ENCODE measurements at places on chromosomes 1 and 21.

GRCh38 chr1:65036570-65037051 is 70.3 kb upstream of the JAK1 start:
- no peak for DNase-seq

- no peak for DNase-seq
Measured at GRCh38 chr1:170307426-170307825, 161.7 kb downstream of the NTMT2 start.

DNA sequence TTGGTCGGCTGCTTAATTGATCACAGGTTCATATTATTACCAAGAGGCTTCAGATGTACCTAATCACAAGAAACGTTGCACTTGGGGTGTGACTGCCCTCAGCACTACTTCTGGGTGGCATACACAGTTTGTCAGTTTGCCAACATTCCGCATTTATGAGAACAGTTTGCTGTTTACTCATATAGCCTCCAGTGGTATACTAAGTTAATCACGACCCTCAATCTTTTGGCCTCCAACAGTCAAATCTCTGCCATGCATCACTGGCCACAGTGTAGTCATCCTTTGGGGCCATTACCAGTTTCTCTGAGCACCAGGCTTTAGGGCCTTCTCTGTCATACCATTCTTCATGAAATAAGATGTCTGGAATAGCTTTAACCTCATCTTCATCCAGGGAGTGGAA is 62.8 kb upstream of the BCL9 start:
- DNase-seq, result no peak

DNA sequence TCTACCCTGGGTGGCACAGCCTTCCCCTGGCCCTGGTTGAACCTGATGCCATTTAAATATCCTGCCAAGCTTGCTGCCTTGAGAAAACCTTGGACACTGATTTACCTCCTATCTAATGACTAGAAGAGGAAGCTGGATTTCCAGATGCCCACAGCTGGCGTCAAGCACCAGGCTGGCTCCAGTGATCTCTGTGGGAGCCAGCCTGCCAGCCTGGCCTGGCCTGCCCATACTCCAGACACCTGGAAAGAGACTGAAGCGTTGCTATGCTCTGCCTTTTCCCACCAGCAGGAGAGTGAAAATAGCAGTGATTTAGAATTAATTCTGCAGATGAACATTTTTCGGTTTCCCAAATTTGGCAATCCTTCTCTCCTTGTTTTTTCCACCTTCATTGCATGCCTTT is 11.5 kb upstream of the EIF4G3 start:
- DNase-seq, result no peak

DNA sequence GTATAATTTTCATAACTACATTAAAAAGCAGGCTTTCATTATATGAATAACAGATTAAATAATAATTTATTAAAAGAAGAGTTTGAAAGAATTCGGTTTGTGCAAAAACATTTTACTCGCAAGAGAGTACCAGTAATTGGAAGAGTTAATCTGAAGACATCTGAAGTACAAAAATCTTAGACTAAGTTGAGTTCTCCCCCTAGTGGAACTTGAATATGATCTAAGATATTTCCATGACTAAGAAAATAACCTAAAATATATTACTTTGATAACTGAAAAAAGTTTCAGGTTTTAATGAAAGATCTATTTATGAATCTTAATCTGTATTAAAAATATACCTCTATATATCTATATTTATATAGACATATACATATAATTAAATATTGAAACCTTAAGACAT is 112.5 kb upstream of the GFI1 start:
- DNase-seq, result no peak

GRCh38 chr1:52007215-52008002 is 16.9 kb upstream of the RAB3B start:
- DNase-seq, result no peak

DNA sequence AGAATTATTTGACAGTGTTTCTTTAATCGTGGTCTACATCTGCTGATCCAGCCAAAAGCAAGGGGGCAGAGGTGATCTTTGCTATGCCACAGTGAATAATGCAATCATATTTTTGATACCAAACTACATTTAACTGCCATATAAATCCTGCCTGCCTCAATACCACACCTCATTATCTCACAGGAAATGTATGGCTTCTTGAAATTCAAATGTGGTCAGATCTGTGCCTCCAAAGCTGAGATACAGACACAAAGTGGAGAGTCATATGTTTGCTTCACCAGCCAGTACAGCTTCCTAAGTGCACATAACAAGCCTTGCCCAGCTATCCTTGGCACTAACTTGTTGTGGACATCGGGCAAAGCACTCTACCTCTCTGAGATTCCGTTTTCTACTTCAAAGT is 250.0 kb upstream of the NFIA start:
- no peak for DNase-seq

DNA sequence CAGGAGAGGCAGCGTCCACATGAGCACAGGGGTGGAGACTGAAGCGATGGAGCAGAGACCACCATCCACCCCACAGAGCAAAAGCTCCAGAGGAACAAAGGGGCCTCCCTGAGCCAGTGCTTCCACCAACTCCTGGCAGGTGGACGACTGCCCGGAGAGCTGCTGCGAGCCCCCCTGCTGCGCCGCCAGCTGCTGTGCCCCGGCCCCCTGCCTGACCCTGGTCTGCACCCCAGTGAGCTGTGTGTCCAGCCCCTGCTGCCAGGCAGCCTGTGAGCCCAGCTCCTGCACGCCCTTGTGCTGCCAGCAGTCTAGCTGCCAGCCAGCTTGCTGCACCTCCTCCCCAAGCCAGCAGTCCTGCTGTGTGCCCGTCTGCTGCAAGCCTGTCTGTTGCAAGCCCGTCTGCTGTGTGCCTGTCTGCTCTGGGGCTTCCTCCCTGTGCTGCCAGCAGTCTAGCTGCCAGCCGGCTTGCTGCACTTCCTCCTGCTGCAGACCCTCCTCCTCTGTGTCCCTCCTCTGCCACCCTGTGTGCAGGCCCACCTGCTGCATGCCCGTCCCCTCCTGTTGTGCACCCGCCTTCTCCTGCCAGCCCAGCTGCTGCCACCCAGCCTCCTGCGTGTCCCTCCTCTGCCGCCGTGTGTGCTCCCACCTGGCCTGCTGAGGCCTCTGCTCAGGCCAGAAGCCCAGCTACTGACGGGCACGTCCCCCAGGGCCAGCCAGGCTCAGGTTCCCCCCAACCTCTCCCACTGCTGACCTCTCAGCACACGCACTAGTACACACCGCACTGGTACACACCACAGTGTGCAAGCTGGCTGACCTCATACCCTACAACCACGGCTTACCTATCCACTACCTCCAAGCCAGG is 5.4 kb downstream of the KRTAP10-12 start:
- no peak for DNase-seq

- no peak for DNase-seq
Measured at GRCh38 chr1:26283279-26283853, 3.5 kb downstream of the SH3BGRL3 start.

- no peak for DNase-seq
Measured at GRCh38 chr1:16318555-16318954, 33.7 kb downstream of the FBXO42 start.

GRCh38 chr1:23424293-23425192 is at the start of gene TCEA3:
TSS of gene TCEA3 (minus strand) at chr1:23424748. CDS start at chr1:23424633, 115 bp downstream.
- no peak for DNase-seq

- DNase-seq, result no peak
Measured at GRCh38 chr1:11951901-11952300, 17.4 kb downstream of the PLOD1 start.

- no peak for DNase-seq
Measured at GRCh38 chr1:100767176-100767890, 47.8 kb downstream of the VCAM1 start.

DNA sequence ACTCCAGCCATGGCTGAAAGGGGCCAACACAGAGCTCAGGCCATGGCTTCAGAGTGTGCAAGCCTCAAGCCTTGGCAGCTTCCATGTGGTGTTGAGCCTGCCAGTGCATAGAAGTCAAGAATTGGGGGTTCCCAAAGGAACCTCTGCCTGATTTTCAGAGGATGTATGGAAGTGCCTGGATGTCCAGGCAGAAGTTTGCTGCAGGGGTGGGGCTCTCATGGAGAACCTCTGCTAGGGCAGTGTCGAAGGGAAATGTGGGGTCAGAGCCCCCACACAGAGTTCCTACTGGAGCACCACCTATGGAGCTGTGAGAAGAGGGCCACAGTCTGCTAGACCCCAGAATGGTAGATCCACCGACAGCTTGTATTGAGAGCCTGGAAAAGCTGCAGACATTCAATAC is 29.8 kb upstream of the CD55 start:
- no peak for DNase-seq

DNA sequence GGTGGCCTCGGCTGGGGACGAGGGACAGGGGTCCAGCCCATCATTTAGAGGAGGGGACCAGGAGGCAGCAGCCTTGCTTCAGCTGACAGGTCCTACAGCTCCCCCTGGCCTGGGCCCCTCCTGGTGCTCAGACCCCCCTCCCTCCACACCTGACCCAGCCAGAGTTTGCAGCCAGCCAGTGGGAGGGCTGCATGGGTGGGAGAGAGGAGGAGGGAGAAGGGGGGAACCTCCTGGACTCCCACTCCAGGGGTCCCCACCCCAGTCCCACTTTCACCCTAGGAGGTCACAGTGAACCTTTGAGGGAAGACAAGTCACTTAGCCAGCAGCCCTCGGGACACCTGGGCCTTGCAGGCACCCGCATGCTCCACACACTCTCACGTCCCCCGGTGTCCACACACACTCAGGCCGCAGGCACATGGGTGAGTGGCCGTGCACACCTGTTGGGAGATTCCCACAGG is 108.9 kb upstream of the ZBTB40 start:
- DNase-seq, result no peak

DNA sequence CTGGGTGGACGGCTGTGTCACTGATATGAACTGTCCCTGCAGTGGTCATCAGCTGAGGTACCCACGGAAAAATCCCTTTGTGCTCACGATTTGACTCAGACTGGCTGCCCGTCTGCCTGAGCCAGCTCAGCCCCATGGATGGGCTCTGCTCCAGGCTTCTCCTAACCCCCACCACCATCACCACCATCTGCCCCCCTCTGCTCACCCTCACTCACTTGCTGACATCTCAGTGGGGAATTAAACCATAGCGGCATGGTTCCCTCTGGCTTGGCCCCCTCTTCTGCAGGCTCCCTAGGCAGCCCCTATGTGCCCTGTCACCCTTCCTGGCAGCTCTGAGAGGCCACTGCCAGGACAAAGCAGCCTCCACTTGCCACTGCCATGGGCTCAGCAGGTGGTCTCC is 17.3 kb downstream of the SLC6A9 start:
- DNase-seq, result peak; percentile 26

DNA sequence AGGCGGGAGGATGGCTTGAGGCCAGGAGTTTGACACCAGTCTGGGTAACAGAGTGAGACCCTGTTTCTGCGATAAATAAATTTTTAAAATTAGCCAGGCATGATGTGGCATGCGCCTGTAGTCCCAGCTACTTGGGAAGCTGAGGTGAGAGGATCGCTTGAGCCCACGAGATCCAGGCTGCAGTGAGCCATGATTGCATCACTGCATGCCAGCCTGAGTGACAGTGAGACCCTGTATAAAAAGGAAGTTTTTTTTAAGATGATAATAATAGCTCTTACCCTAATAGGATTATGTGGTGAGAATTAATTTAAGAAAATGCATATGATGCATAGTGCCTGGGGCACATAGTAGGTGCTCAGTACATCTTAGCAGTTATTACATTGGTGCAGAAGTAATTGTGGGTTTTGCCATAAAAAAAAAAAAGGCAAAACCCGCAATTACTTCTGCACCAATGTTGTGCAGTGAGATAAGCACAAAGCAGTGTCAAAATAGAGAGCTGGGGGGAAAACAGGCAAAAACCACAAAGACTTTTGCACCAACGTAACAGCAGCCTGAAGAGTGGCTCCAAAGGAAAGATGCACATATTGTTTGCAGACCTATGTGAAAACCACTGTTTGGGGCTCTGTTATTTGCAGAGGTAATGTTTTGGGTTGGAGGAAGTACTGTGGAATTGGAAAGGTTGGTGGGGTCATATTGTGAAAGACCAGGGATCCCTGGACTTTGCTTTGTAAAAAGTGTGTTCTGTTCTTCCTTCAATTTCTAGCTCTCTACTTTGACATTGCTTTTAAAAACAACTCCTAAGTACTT is 72.4 kb downstream of the PLXNA2 start:
- DNase-seq, result no peak

- DNase-seq, result no peak
Measured at GRCh38 chr1:6660415-6661049, 35.9 kb downstream of the THAP3 start.

GRCh38 chr1:206900149-206900548 is 2.9 kb downstream of the IL24 start:
- DNase-seq, result no peak

GRCh38 chr1:8019229-8019620 is 6.9 kb downstream of the ERRFI1 start:
- no peak for DNase-seq

GRCh38 chr1:200877839-200878551 is 5.2 kb downstream of the GPR25 start:
- DNase-seq, result no peak

DNA sequence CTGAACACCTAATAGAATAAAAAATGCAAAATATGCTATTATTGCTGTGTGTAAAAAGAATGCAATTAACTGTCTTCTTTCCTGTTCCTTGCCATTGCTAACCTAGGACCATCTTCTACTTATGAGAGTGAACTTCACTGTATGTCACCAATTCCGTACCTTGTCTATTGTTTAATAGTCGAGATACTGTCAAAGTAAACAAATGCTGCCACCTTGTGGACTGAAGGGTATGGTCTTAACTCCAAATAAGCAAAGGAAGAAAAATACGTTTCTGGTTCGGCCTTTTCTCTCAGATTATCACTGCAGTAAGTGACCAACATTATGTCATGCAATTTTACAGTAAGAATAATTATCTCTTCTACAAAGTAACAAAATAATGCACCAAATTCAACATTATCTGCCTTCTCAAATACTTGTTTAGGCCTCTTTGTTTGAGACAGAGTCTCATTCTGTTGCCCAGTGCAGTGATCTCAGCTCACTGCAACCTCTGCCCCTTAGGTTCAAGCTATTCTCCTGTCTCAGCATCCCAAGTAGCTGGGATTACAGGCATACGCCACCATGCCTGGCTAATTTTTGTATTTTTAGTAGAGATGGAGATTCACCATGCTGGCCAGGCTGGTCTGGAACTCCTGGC is 133.4 kb downstream of the COP1 start:
- DNase-seq, result no peak

DNA sequence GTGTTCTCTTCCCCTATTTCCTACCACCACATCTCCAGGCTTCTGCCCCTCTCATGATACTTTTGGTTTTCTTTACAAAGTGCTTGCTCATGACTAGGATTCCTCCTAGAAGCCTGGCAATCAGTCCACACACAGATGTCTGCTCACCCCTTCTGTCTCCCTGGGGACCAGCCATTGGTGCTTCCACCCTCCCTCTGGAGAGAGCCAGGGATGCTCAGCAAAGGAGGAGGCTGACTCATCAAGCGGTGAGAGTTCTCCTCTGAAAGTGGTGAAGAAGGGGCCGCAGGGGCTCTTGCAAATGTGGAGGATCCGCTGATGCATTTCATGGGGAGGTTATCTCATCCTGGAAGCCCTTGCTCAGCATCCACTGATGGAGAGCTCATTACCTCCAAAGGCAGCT is 14.5 kb downstream of the NT5C1A start:
- no peak for DNase-seq

All from anterior cingulate cortex (tissue), 58 donors.